Epithelial cell of proximal tubule (primary cell): ENCODE measurements at places on chromosomes 5 and 9. TPM values are rescaled to one million over a fixed set of nuclear protein-coding genes. Genes with fewer than 3 reads are reported as not detected.

The IL3 gene
- not detected in 2 replicates for total RNA-seq

The LCN10 gene
- total RNA-seq = not detected in 2 replicates

- DNase-seq = peak; percentile 56
Measured at GRCh38 chr9:2655411-2655901, 33.9 kb downstream of the VLDLR start.

DNA sequence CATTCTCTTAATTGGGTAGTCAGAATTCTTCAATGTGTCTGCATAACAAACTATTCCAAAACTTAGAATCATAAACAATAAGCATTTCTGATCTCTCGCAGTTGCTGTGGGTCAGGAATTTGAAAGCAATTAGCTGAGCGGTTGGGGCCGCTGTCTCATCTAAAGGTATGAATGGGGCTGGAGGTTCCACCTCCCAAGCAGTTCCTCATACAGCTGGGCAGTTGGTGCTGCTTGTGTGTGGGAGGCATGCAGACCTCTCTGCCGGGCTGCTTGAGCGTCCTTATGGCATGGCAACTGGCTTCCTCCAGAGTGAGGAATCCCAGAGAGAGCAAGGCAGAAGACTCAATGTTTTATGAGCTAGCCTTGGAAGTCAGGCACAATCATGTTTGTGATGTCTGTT, 30.2 kb upstream of the SEMA4D start:
- no peak for DNase-seq

DNA sequence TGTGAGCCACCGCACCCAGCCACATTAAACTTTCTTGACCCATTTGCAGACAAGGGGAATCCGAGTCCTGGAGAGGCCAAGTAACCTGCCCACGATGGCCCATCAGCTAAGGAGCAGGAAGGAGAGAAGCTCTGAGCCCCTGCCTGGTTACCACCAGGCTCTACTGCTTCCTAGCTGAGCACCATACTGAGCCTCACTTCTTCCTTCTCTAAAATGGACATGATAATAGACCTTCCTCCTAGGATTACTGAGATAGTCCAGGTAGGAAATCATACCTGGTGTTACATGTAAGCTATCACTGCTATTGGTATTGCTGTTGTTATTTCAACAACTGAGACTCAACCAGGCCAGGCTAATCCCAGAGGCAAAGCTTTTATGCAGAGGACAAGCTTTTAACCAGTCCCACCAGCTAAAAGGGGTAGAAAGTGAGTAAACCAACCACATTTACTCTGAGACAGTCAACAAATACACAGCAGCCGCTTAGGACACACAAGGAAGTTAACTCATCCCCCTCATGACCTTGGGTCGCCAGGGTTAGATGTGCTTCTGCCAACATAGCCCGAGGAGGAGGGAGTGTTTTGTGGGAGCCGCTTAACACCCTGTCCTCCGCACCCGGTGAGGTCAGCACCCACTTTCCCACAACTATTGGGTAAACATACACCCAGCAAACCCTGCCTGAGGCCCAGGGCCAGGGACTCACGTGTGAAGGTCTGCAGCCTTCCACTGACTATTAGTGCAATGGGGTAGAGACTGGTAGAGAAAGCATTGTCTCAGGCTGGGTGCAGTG, 20.6 kb upstream of the PTGES start:
- no peak for DNase-seq

GRCh38 chr5:5880077-5880763, 457.7 kb downstream of the ICE1 start:
- DNase-seq = no peak

DNA sequence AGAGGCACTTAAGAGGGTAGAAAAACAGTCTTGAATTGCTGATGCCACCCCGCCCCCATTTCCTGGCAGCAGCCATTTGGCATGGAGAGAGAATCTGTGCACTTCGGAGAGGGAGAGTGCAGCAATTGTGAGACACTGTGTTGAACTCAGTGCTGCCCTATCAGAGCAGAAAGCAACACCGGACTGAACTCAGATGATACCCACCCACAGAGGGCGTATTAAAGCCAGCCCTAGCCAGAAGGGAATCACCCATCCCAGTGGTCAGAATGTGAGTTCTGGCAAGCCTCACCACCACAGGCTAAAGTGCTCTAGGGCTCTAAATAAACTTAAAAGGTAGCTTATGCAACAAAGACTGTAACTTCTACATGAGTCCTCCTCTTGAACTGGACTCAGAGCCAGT, 88.4 kb upstream of the RGS7BP start:
- no peak for DNase-seq
